ENCODE measurements at places on chromosomes 1 and 21. TPM values are rescaled to one million over a fixed set of nuclear protein-coding genes. Genes with fewer than 3 reads are reported as not detected.

Gene SYCP1
- not detected for total RNA-seq

Gene FCMR
- 4.3 TPM for total RNA-seq

Gene AMY1B
- not detected for total RNA-seq

Gene FOXO6
- not detected for total RNA-seq

Gene KLF17
- total RNA-seq, result under 0.01 TPM

Data from placental pericyte (primary cell).